NAMALWA (cell line): ENCODE measurements at places on chromosomes 3 and 15.

DNA sequence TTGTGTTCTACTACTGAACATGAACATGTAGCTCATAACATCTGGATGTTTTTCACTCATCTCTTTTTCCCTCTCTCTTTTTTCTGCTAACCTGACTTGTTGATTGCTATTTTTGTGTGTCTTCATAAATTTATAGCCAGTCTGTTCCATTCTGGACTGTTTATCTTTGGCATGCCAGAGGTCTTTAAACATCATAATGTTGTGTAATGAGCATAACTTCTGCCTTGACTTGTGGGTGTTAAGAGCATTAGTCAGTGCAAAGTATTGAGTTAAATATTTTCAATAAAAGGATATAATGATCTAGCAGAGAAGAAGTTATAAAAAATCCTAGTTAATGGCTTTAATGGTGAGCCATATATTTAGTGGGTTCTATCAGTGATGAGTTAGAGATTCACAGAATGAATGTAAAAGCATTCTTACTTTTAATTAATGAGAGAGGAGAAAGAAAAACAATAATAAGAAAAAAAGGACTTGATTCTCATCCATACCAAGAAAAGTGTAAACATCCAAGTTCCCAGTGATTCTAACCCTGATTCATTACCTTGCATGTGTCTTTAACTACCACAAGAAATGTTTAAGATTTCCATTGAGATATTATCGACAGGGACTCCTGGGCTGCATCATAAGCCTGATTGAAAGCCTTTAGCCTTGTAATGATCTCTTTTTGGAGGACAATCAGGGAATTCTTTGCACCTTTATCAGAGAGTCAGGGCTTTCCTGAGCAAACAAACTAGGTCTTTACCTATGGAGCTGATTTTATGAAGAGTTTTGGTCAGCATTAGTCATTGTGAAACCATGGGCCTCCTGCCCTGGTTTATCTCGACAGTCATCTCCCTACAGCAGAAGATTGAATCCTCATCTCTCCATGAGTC, 22.9 kb downstream of the MITF start:
- DNase-seq = no peak

DNA sequence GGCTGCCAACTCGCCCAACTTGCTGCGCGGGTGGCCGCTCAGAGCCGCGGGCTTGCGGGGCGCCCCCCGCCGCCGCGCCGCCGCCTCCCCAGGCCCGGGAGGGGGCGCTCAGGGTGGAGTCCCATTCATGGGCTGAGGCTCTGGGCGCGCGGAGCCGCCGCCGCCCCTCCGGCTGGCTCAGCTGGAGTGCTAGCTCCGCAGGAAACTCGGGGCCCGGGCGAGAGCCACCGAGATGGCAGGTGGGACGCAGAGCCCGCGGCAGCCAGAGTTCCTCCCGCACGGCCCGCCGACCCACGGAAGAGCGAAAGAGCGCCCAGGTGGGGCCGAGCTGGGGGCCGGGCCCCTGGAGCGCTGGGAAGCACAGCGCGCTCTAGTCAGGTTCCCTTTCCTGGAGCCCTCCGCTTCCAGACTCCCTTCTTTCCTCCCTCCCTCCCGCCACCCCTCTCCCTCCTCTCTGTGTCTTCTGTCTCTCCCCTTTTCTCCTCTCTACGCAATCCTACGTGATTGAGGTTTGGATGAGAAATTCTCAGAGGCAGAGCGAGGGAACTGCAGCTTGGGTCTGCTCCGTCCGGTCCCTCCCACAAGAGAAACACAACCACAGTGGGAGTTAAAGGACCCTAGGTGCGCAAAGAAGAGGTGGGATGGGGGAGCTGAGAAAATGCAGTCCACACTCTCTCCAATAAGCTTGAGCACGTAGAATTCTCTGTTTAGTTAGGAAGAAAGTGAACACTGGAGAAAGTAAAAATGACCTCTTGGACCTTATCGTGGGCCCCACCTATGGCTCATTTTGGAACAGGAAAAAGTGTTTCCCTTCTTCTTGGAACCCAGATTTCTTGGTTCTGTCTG, 317.3 kb downstream of the FGF12 start:
- no peak for DNase-seq

DNA sequence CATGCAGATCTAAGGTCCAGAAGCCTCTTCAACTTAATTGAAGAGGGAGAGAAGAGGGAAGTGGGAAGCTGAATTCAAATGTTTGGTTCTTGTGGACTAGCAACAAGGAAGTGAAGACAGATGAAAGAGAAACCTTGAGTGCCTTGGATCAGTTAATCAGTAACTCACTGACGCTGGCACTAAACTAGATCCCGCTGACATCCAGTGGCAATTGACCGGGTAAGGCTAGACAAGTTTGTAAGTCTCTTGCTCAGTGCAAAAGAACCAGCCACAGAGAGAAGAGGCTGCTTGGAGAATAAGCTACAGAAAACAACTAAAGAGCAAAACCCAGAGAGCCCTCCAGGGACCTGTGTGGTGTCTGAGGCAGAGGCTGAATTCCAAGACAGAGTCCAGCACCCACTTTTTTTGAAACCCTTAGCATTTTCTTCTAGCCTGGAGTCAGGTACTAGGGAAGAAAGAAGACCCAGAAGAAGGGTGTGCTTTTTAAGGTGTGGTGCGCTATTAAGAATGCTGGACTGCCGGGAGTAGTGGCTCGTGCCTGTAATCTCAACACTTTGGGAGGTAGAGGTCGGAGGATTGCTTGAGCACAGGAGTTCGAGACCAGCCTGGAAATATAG, 6.9 kb downstream of the PLCH1 start:
- peak; percentile 19 for DNase-seq

DNA sequence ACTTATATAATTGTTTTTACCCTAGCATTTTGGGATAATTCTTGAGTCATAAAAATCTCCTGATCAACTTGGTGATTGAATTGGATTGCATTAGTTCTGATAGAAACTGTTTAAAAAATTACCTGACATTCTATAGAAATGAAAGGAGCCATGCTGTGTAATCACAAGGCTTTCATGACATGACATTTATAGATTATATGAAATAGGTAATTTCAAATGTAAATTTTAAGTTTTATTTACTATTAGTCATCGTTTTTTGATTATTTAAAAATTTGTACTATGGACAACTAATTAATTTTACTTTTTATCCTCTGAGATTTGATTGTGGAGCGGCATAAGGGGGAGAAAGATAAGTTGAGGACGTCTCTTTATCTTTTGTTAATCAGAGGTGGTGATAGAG, 12.3 kb upstream of the CHD2 start:
- DNase-seq = no peak

DNA sequence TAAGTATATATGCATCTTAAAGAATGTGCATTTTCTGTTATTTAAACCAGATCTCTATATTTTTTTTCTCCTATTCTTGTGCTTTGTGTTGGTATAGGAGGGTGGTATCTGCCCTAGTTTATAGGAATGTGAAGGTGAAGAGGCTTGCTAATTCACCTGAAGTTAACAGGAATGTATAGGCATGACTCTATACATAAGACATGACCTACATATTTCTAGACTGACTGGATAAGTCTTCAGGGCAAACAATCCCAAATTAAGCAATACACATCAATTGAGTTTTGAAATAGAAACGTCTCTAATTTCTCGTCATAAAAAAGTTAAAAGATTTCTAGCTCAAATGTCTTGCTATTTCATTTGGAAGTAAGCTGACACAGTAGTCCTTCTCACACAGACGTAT, 410.0 kb downstream of the DIPK2A start:
- no peak for DNase-seq

GRCh38 chr3:150412561-150413231, 4.6 kb downstream of the TSC22D2 start:
- DNase-seq = peak; percentile 59

GRCh38 chr3:16299746-16300145, 34.7 kb downstream of the OXNAD1 start:
- DNase-seq = no peak

DNA sequence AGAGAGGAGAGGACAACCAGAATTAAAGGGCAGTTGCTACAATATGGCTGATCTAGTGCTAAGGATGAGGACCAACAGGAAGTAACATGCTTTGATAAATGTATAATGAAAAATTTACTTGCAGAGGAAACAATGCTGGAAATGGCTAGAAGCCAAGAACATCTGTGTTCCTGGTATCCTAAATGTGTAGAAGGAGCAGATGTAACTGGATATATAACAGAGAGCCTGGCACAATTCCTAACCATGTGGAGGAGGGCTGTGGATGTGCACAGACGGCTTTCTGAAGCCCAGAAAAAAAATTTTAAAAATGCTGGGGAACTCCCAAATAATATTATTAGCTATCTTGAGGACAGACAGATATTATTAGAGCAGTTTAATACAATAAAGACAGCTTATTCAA, 159.4 kb upstream of the GBE1 start:
- DNase-seq = no peak

- no peak for DNase-seq
Measured at GRCh38 chr15:75723171-75723846, 10.7 kb upstream of the CSPG4 start.

GRCh38 chr15:31559786-31560185, 233.2 kb downstream of the KLF13 start:
- DNase-seq = no peak

- no peak for DNase-seq
Measured at GRCh38 chr3:53324105-53324504, 23.2 kb downstream of the DCP1A start.

DNA sequence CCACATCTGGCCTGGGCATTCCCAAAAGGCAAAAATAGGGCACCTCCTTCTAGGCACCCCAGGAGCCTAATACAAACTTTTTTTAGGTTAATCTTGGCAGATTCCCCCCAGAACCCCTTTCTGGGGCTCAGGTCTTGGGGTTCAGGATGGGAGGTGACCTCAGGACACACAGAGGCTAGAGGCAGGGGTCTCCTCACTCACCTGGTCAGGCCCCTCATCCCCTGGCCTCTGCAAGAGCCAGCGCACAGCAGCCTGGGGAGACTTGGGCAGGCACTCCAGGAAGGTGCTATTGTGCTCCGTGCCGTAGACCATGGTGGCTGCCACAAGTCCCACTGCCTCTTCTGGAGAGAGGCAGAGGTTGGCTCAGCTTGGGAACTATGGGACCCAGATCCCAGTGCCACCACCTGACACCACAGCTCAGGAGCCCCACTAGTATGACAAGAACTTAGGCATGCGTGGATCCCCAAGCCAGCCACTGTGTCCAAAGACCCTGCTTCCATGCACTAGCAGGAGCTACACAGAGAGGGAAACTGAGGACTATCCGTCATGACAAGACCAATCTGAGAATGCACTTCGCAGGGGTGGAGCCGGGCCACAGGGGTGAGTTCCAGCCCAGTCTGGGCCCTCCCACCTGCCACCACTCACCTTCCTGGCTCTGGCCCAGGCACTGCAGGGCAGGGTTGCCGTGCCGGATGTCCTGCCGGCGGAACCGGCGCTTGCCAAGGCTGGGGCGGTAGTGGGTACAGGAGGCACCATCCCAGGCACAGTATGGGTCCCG, 7.4 kb downstream of the SEMA3G start:
- DNase-seq = no peak

GRCh38 chr3:59677747-59678702, 628.2 kb upstream of the CFAP20DC start:
- no peak for DNase-seq

DNA sequence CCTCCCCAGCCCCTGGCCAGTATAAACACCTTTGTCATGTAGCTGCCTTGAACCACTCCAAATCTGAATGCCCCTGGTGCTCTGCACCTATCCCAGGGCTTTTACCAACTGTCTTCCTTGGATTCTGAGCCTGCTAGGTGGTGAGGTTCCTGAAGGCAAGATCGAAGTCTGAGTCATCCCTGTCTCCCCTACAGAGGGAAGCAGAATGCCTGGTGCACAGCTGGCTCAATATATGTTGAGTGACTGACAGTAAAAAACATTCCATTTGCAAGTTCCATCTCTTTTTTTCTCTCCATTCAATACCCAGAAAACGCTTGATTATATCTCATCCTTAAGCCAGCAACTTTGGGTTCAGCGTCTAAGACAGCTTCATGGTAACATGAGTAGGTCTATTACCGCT, 24.7 kb downstream of the SLC24A1 start:
- DNase-seq = no peak

- DNase-seq = no peak
Measured at GRCh38 chr3:54857343-54857742, 70.5 kb downstream of the LRTM1 start.

DNA sequence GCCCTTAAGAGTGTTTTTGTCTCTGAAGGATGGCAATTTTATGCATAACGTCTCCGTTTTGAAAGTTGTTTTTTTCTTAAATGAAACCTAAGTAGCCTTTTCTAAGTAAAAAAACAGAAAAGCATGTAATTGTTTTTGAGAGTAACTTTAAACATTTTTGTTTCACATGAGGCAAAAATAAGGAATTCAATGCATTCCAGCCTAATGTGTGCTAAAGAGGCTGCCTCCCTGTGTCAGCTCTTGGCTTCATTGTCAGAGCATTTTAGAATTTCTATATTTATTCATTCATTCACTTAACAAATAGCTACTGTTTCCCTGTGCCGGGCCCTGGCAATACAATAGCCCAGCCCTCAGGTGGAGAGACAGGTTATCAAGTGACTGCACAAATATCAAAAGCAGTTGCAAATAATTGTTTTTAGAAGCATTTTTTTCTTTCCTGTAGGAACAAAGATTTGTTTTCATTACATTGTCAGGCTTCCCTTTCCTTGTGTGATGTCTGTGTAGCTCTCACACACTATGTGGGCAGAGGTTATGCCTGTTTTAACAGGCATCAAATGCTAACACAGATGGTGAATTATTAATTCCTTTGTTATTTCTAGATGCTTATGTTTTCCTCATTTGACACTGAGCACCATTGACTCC, 81.9 kb downstream of the CCK start:
- DNase-seq = no peak

GRCh38 chr3:150357923-150358607, 50.0 kb upstream of the TSC22D2 start:
- DNase-seq = no peak

- DNase-seq = no peak
Measured at GRCh38 chr3:171542976-171543375, 82.8 kb upstream of the TNIK start.

DNA sequence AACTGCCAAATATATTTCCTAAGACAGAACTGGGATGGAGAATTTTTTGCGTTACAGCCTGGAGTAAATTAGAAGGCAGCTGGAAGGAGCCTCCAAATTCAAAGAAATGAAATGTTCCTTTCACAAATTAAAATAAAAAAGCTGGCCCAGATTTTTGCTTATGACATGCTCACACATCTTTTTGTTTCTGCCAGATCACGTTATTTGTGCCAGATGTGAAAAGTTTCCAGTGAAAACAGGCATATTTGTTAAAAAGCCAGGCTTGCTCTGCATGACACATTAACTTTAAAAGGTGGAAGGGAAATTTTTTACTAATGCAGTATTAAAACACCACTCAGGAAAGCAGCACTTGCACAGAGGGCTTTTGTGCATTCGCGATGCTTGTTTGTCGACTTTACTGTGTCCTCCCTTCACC, 23.3 kb upstream of the ACKR4 start:
- no peak for DNase-seq
